CD4-positive, alpha-beta memory T cell (primary cell): ENCODE measurements at places on chromosomes 7 and 10. TPM values are rescaled to one million over a fixed set of nuclear protein-coding genes. Genes with fewer than 3 reads are reported as not detected.

The GNGT1 gene
- total RNA-seq = not detected

DNA sequence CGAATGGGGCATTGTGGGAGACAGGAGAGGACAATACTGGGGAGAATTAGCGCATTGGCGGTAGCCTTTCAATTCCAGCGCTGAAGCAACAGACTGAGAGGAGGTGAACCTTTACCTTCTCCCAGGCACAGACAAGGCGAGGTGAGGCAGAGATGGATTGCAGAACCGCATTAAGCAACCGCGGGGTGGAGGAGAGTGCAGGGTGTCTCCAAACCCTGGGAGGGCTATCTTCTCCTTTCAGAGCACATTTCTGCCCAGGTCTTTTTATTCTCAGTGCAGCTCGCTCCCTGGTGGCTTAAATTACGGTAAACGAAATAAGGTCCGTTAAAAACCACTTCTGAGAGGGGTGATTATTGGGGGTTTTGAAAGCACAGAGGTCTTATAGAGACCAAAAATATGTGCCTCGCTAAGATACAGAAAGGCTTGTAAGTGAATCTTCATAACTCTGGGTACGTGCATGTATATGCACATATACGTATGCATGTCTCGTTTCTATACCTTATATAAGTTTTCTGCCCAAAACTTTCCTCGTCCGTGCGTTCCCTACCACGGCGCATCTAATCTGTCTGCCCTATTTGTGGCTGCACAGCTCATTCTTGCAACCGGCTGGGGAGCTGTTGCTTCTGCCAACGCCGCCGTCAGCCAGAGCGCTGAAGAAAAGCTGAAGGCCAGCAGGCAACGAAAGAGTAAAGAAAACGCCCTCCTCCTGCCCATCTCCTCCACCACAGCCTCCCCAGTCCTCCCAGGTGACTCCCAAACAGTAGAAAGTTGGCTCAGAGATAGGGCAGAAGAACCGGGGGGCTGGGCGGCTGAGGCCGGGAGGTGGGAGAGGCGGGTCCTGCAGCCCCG, 895 bp upstream of the ZNF804B start:
- DNase-seq = no peak

- no peak for DNase-seq
These were observed 161.2 kb upstream of the FAM3C start for GRCh38 chr7:121557034-121557892.

DNA sequence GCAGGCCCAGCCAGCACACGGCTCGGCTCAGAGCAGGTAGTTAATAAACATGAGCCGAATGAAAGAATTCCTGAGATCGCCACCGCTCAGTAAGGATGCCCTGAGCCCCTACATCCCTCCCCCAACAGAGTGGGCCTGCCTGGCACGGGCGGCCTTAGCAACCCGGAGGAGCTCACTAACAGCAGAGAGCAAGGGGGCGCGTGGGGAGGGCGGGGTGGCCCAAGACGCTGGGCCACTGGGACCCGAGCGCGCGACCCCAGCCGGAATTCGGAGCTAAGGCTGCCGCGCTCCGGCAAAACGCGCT, 403 bp upstream of the ENO4 start:
- DNase-seq = no peak

The MXI1 gene
- 56.6 TPM for total RNA-seq

- DNase-seq = no peak
These were observed 119.1 kb downstream of the MAGI2 start for GRCh38 chr7:79334334-79334733.

The SFXN4 gene
- 18.5 TPM for total RNA-seq

The DRGX gene
- total RNA-seq = not detected

The CCDC3 gene
- not detected for total RNA-seq

GRCh38 chr7:618539-619367, 99.1 kb upstream of the PDGFA start:
- peak; percentile 91 for DNase-seq

The MDH2 gene
- total RNA-seq = 79.8 TPM

DNA sequence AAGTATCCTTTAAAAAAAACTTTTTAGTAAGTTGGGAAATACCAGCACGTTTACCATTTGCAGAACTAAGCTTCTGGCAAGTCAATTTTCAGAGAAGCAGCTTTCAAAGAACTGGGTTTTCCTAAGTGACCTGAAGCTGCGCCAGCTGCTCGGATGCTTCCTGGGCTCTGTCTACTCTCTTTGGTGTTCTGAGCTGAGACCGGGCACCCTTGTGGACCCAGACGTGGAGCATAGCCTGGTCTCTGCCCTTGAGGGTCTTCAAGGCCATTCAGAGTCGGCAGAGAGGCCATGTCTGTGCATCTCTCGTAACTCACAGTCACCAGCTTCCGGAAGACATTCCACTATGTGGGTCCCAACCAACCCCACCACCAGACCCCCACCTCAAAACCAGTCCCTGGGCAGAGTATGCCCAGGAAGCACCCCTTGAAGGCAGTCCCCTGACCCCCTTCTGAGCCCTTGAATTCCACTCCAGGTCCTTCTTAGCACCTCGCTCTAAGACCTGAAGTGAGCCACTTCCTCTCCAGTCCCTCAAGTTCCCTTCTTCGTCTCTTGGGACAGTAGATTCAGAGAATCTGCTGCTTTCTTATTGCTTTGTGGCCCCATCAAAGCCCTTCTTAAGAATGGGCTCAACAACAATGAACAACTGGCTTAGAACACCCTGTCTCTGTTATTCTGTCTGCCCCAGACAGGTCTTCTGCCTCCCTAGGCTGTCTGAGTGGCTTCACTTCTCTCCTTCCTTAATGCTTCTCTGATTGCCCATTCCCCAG, 8.5 kb downstream of the CALML5 start:
- DNase-seq = no peak

DNA sequence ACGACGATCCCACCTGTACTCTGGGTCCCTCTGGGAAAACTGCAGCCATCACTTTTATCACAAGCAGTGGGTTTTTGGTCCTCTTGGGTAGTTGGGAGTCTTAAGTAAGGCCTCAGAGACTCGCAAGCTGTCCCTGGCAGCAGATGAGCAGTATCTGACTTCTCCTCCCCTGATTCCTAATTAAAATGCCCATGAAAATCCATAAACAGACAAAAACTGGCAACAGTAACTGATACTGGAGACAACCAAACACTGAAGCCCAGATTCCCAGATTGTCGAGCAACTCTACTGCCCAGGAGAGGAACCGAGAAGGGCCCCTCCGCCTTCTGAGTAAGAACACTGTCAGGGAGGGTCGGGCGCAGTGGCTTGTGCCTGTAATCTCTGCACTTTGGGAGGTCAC, 333.8 kb downstream of the CALN1 start:
- no peak for DNase-seq

The BMPER gene
- total RNA-seq = 0.30 TPM

The EDRF1 gene
- total RNA-seq = 57.8 TPM

The TAS2R39 gene
- total RNA-seq = not detected

GRCh38 chr7:131040467-131040932, 287.2 kb upstream of the MKLN1 start:
- peak; percentile 61 for DNase-seq

The PDE1C gene
- not detected for total RNA-seq

The SLC4A2 gene
- total RNA-seq = 82.7 TPM

GRCh38 chr7:157017149-157017548, 6.7 kb upstream of the MNX1 start:
- DNase-seq = no peak

DNA sequence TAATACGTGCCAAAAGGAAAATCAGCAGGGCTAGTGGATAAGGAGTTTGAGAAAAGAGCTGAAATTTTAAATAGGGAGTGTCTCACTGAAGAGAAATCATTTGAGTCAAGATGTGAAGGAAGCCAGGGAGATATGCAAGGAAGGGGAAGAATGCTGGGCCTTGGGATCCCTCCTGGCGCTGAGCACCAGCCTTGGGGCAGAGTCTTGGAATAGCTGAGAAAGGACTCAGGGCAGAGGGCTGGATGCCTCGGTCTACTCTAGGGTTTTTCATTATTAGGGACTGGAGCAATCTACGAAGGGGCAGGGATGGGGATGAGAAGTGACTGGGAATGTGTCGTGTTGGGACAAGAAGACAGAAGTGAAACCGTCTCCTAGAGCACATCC, 484 bp downstream of the ZWINT start:
- DNase-seq = no peak

- DNase-seq = no peak
These were observed 2.7 kb upstream of the CHUK start for GRCh38 chr10:100232101-100232500.

The VSIR gene
- 98.4 TPM for total RNA-seq

GRCh38 chr7:2074691-2075090, 158.1 kb downstream of the MAD1L1 start:
- no peak for DNase-seq

GRCh38 chr10:110642204-110643034, 1.7 kb upstream of the RBM20 start:
- no peak for DNase-seq

DNA sequence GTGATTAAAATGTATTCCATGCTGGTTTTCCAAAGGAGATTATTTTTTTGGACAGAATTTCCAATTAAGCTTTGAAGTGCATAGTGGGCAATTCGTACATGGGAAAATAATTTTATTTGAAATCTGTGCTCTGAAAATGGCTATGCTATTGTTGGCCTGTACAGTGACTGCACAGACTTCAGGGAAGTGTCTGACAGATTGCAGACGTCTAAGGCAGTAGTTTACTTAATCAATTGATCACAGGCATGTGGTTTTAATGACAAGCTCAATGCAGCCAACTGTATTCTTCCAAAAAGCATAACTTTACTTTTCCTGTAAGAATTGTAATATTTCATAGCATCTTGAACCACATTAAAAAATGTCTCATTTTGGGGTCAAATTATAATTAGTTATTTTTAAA, 102.0 kb downstream of the SEMA3C start:
- no peak for DNase-seq

- no peak for DNase-seq
These were observed 612 bp upstream of the SLC18A3 start for GRCh38 chr10:49609283-49610113.

GRCh38 chr10:5843686-5844344, 30.6 kb upstream of the GDI2 start:
- DNase-seq = no peak

DNA sequence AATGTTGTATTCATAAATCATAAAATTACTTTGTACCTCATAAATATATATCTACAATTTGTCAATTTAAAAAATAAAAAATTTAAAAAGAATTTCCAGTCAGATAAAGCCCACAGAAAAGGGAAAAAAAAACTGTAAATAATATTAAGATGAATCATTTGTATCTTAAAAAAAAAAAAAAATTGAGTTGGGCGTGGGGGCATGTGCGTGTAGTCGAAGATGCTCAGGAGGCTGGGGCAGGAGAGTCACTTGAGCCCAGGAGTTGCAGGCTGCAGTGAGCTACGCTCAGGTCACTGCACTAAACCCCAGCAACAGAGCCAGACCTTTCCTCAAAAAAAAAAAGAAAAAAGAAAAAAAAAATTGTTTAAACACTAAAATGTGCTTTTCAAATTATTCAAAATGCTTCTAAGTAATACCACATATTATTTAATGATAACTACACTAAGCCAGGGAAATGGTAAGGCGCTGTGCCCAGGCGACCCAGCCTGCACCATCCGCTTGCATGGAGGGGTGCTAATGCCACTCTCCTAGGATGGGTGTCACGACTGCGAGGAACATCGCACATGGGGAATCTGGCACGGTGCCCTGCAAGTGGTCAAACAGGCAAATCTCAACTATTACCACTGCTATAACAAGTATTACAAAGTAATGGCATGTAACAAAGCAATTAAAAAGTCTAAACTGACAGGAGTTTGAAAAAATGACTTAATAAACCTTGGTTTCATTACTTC, 15.4 kb downstream of the GLUD1 start:
- no peak for DNase-seq

DNA sequence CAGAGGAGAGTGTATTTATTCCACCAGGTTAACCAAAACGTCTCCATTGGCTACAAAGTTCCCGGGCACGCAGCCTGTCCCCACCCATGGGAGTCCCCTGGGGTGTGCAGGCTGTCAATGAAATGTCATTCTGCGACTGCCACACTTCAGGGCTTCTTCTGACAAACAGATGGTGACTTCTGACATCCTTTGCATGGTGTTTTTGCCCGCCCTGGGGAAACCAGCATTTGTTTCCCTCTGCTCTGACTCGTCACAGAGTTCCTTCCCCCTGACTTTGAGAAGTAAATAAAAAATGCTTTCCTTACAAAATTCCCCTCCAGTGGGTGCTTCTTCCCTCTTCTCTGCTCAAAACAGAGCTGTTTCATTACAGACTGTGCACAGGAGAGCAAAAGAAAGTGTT, 38.2 kb downstream of the TNS3 start:
- no peak for DNase-seq

GRCh38 chr10:29643771-29644501, 9.2 kb upstream of the SVIL start:
- DNase-seq = no peak

- no peak for DNase-seq
These were observed 14.2 kb downstream of the DUSP5 start for GRCh38 chr10:110511734-110512449.

DNA sequence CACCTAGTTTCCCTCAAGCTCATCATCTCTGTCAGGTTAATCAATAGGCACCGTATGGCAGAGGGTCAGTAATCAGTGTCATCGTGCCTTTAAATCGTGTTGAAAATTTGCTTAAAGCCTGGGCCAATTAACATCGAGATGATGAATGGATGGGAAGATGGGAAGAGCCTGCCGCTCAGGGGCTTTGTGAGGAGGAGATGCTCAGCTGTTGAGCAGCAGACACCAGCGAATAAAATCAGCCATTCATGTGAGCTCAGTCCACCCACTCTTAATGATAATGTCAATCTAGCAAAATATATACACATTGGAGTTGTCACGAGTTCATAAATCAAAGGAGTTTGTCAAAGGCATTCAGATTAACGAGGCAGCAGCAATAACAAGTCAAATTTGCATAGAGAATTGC, 97.7 kb downstream of the BTRC start:
- DNase-seq = no peak

The ECHS1 gene
- total RNA-seq = 29.7 TPM

- no peak for DNase-seq
These were observed 385.8 kb upstream of the SMIM30 start for GRCh38 chr7:113504142-113504541.

The TDRD1 gene
- 0.41 TPM for total RNA-seq

The PRR15 gene
- not detected for total RNA-seq

GRCh38 chr7:116145245-116145852, 65.0 kb upstream of the TES start:
- DNase-seq = no peak

The TFEC gene
- total RNA-seq = 1.2 TPM

- DNase-seq = no peak
These were observed 120.3 kb downstream of the ZNF438 start for GRCh38 chr10:30911303-30911863.

The FLNC gene
- 0.06 TPM for total RNA-seq

GRCh38 chr7:111108000-111108399, 17.1 kb downstream of the LRRN3 start:
- DNase-seq = no peak

DNA sequence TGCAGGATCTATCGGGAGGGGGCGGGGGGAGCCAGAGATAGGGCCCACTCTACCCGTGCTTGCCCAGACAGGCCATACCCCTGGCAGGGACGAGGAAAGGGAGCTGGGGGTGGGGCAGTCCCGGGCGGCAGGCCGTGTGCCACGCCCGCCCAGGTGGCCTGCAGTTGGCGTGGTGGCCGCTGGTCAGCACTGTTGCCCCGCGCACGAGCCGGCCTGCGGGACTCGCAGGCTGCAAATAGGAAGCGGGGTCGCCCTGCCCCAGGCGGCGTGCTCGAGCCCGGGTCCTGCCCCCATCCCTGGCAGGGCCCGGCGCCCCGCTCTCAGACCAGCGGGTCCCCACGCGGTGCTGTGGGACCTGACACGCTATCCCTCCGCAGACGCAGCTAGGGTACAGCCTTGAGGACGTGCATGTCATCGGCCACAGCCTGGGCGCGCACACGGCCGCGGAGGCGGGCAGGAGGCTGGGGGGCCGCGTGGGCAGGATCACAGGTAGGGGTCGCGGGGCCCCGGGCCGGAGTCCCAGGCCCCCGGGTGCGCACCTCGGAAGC, 6.7 kb downstream of the PNLIPRP2 start:
- no peak for DNase-seq
